ENCODE measurements at places on chromosomes 3 and 15.
A peak's percentile ranks its signal among the peaks of the same experiment; 100 is the strongest.

DNA sequence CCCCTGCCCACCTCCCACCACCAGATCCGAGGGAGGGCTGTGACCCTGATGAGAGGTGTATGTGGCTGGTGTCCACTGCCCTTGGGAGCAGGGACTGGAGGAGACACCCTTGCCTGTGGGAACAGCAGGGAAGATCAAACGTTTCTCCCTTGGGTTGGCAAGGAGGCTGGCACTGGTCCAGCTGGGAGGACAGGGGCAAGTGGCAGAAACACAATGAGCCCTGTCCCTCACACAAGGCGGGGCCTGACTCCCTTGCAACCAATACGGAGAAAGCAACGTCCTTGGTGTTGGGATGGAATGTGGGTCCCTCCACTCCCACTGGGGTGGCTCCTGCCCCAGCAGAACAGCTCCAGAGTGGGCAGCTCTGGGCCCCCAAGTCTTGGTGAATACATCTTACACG is 5.2 kb downstream of the HYAL2 start:
- DNase-seq: peak; percentile 88

- peak; percentile 12 for DNase-seq
Observed at GRCh38 chr3:179108086-179108485, 36.5 kb upstream of the ZMAT3 start.

DNA sequence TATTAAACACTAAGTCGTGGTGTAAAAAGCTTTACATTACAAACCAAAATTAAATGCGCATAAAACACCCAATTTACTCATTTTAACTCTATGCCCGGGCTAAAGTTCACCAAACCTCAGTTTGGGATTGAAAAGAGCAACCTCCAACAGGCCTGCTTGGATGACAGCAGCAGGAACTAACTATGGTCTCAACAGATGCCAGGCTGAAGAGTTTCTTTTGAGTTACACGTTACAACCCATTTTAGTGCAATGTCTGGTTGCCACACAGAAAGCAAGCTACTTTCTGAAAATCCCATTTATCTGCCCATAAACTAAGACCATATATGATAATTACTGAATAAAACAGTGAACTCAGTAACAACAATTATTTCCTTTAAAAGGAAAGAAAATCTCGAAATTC is 2.2 kb downstream of the SATB1 start:
- no peak for DNase-seq

DNA sequence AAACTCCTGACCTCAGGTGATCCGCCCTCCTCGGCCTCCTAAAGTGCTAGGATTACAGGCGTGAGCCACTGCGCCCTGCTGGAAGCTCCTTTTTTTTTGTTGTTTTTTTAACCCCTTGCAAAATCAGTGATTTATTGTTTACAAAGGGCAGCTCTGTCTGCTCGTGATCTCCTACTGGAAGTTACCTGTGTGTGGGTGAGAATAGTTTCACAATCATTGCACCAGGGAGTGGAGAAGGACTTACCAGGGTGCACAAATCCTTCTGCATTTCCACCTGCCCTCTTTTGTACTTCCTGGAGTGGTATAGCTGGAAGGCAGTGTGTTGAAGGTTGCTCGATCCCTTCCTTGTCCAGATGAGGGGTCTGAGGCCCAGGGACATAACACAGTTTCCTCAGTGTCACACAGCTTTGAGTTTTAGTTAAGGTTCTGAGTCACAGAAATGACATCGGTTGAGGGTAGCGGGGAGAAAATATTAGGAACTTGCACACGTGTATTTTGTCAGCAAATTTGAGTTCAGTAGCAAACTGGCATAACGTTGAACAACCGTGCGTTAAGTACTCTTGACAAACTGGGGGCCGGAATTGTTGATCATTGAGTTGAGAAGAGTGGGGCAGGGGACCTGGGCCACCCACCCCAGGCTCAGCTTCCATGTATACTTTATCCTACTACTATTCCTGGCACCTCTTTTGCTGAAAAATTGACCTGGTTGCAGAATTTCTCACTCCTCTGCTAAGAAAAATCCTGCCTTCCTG is 11.3 kb upstream of the TRAK1 start:
- peak; percentile 46 for DNase-seq

GRCh38 chr3:155158346-155159037 is 78.4 kb downstream of the MME start:
- no peak for DNase-seq

DNA sequence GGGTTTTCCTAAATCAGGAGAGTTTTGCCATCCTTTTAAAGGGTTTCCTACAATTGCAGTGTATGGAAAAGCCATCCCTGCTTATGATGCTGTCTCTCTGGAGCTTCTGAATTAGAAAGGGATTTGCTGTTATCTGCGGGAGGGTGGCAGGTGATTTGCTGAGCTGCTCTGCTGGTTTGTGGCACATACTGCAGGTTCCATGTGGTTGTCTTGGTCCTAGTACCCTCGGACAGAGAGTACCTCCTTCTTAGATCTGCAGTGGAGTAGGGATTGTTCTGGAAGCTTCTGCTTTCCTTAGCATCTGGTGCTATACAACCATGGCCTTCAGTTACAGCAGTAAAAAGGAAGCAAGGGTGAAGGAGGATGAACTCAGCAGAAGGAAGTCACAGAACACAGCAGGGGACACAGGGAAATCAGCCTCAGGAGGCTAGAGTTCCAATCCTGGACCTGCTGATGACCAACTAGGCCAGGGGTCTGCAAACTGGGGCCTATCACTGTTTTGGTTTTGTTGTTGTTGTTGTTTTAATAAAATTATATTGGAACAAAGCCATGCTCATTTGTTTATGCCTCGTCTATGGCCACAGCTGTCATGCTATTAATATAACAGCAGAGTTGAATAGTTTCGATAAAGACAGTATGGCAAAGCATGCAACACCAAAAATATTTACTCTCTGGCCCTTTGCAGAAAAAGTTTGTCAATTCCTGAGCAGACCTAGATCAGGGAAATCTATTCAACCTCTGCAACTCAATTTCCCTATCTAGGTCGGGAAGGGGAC is 39.5 kb downstream of the STARD5 start:
- no peak for DNase-seq

DNA sequence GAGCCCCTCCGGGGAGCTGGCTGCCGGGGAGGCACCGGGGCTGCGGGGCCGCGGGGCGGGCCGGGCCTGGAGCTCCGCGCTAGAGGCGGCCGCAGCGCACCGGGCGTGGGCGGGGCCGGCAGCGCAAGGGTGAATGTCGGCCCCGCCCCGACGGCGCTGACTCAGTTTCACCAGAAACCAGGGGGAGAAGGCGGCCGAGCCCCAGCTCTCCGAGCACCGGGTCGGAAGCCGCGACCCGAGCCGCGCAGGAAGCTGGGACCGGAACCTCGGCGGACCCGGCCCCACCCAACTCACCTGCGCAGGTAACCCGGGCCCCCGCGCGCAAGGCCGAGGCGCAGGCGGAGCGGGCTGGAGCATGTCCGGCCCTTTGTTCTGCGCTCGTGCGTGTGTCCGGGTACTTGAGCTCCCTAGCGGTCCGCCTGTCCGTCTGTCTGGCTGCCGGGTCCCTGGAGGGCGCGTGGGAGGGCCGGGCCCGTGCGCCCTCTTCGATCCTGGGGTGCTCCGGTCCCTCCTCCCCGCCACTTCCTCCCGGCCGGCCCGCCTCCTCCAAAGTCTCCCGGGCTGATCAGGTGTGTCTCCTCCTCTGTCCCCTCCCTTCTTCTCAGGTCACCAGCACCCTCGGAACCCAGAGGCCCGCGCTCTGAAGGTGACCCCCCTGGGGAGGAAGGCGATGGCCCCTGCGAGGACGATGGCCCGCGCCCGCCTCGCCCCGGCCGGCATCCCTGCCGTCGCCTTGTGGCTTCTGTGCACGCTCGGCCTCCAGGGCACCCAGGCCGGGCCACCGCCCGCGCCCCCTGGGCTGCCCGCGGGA is at the start of gene SPINT1:
SPINT1 (plus strand) TSS at position 164 of the 811 bp plus-strand sequence; CDS start at position 671, 507 bp downstream.
- DNase-seq: peak; percentile 67

- no peak for DNase-seq
Observed at GRCh38 chr3:73364517-73364916, 260.2 kb downstream of the PDZRN3 start.

GRCh38 chr15:88029696-88030095 is 226.8 kb downstream of the NTRK3 start:
- no peak for DNase-seq
